ENCODE measurements at places on chromosomes 4 and X.

- DNase-seq, result no peak
These were observed 52.1 kb downstream of the TMEM165 start for GRCh38 chr4:55447831-55448230.

- no peak for DNase-seq
These were observed 499.3 kb upstream of the CT83 start for GRCh38 chrX:116961872-116962582.

- no peak for DNase-seq
These were observed 45.0 kb downstream of the CRLF2 start for GRCh38 chrX:1167466-1167865.

- DNase-seq, result peak; percentile 68
These were observed 47.7 kb downstream of the EVC start for GRCh38 chr4:5758741-5759140.

- DNase-seq, result peak; percentile 59
These were observed at the start of gene MAMLD1 for GRCh38 chrX:150362599-150363481. TSS of gene MAMLD1 (plus strand) at chrX:150363317. CDS start at chrX:150445517, 82,200 bp downstream.

DNA sequence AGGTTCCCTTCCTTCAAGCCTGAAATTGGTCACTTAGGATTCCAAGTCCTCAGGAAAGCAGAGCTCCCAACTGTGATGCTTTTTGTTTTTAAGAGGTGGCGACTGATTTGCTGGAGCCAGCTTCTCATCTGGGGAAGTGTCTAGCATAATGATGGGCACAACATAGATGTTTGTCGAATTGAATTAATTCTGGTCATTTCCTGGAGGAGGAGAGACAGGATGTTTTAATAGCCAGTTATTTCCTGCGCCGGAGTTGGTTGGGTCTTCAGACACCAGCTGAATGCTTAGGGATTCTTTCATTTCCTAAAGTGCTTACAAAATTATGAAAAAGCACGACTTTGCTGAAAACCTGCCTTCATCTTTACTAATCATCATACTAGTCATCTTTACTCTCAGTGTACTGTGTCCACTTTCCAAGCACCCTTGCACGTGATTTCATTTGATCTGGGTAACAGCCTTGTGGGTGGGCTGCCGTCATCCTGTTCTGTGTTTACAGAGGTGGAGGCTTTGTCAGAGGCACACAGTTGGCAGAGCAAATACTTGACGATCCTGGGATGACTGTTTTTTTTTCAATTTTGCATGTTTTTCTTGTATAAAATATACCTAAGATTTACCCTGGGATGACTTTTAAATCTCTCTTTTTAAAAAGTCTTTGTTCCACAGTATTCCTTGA, 49.5 kb downstream of the RGS12 start:
- DNase-seq, result no peak

GRCh38 chrX:101265869-101266428, 25.2 kb downstream of the TAF7L start:
- DNase-seq, result no peak

GRCh38 chr4:23973308-23973855, 83.5 kb upstream of the PPARGC1A start:
- DNase-seq, result no peak

DNA sequence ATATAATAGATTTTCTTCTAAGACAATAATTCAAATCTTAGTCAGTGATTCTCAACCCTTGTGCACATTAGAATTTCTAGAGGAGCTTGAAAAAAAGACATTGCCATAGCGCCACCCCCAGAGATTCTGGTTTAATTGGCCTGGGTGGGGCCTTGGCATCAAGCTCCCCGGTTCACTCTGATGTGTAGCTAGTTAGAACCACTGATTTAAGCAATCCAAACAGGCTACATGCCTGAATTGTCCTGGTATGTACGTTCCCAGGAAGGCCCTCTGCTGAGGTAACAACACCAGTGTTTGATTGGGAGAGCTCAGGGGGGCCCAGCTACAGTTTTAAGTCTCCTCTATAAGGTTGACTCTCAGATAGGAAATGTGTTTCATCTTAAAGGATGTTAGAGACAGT, 1.3 kb upstream of the ATP10D start:
- no peak for DNase-seq

GRCh38 chrX:40266490-40267333, 169.0 kb upstream of the BCOR start:
- DNase-seq, result no peak

DNA sequence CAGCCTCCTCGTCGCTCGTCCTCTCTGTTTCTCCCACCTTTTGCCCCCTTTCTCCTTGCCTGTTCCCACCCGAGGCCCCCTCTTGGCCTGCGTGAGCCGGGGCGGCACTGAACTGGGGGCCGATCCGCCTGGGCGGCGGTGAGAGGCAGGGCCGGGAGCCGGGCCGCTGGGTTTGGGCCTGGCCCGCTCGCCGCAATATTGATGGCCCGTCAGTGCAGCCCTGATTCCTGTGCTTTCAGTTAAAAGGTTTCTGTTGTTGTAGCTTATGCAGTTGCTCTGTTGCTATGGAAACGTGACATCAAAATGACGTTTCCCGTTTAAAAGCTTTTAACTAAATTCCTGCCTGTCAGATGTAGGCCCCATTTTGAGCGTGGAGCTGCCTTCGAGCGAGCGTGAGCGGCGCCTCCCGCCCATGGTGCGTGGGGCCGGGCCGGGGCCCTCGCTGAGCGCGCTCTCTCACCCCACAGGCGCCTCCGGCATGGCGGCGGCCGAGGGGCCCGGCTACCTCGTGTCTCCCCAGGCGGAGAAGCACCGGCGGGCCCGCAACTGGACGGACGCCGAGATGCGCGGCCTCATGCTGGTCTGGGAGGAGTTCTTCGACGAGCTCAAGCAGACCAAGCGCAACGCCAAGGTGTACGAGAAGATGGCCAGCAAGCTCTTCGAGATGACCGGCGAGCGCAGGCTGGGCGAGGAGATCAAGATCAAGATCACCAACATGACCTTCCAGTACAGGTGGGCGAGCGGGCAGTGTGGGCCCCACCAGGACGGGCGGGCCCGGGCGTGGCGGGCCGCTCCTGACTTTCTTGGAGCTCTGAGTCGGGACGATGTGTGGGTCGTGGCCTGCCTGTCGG, at the start of gene MSANTD1:
TSS of gene MSANTD1 (plus strand) at position 349 of the 851 bp plus-strand sequence. CDS start at position 413, 64 bp downstream.
- no peak for DNase-seq

DNA sequence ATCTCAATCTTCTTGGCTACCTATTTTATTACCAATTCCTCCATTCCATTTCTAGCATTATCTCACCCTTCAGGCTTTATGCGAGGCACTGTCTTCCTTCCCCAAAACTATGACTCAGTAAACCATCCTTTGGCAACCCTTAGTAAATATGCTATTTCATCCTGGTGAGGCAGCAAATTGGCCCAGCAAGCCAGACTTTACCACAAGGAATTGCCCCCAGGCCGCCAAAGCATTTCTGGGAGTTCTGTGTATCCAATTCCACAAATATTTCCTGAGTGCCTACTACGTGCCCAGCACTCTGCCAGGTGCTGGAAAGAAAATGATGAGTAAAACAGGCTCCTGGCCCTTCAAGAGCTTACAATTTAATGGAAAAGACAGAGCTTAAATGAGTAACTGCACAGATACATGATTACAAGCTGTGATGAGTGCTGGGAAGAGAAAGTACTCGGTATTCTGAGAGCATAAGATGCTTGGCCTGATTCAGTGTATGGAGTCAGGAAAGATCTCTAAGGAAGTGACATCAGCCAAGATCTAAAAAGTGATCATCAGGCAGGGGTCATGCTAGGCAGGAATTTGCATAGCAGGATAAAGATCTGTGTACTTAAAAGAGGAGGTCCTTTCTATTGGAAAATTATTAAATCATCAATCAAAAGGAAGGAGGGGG, 193.8 kb downstream of the ADAMTS3 start:
- DNase-seq, result peak; percentile 43
